ENCODE measurements at places on chromosomes 6 and 20.

- no peak for DNase-seq
These were observed 12.1 kb downstream of the DEFB123 start for GRCh38 chr20:31452575-31452974.

DNA sequence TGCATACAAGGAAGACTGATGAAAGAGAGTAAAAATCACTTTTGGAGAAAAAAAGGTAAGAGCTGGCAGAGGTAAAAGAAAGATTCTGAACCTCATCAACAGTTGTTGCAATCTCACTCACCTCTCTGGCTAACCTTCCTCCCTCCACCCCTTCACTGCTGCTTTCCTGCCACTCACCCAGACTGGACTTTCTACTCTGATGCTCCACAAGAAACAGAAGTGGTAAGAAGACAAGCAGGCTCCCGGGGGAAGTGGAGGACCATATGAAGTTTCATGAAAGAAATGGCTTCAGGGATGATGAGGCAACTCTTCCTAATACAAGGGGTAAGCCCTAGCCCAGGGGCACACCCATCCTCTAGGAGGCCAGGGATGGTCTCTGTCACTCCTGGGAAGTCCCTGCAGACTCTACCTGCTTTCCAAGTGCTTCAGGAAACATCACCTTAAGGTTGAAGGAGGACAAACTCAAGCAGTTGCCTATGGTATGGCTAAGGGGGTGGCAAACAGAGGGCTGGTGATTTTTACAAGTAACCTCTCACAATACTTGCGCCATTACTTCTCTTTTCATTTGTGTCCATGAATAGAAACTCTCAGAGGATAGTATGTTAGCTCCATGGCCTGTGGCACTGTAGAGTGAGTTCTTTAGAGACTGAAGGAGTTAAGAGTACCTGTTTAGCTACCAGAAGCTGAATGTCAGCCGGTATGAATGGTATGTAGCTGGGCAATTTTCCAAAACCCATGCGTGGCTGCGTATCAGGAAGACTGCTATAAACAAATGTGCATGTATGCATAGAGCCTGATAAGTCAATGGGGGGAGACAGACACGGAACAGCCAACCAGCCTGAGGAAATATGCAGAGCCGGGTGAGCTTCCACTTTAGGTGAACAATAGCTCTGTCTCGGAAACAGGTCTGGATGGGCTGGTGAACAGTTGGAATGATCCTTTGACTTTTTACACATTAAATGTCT, 112.0 kb downstream of the BACH2 start:
- no peak for DNase-seq

DNA sequence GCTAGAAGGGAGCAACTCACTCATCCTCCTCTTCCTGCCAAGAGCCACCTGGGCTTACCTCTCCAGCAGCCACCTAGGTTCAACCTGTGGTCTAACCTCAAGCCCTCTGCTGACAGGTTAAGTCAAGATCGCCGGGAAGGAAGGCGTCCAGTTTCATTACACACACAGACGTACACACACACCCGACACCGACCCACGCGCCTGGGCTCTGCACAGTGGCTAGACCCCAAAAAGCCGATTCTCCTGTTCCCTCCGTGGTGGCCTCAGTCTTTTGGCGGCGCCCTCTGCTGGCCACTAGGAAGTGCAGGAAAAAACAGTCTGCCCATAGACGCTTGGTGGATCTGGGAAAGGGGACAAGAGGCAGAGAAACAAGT, 52.8 kb downstream of the MRPL14 start:
- DNase-seq = peak; percentile 100

- DNase-seq = no peak
These were observed 621.1 kb upstream of the ADGRB3 start for GRCh38 chr6:68013780-68014515.

DNA sequence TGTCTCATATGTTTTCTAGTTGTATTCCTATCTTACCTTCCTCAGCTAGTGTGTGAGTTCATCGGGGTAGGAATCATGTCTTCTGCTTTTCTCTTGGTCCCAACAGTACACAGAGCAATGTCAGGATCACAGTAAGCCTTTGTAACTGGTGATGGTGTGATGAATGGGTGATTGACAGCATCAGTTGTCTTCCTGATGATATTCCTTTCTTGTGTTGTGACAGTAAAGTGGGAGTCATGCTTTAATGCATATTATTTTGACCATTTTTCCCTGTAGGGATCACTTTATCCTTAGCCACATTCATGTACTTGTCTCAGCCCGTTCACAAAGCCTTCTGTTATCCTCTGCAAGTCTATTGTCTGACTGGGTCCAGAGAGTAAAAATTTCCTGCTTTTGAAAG, 501.7 kb downstream of the UTRN start:
- no peak for DNase-seq

DNA sequence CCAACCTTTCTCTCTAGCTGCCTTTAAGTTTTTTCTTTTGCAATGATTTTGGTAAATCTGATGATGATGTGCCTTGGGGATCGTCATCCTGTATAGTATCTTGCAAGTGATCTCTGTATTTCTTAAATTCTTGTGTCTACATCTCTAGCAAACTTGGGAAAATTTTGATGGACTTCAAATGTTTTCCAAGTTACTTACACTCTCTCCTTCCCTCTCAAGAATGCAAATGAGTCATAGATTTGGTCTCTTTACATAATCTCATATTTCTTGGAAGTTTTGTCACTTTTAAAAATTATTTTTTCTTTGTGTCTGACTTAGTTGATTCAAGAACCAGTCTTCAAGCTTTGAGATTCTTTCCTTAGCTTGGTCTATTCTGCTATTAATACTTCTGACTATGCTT, 176.4 kb downstream of the TBC1D32 start:
- no peak for DNase-seq

- DNase-seq = peak; percentile 39
These were observed 6.6 kb downstream of the SLC52A3 start for GRCh38 chr20:761418-762381.

DNA sequence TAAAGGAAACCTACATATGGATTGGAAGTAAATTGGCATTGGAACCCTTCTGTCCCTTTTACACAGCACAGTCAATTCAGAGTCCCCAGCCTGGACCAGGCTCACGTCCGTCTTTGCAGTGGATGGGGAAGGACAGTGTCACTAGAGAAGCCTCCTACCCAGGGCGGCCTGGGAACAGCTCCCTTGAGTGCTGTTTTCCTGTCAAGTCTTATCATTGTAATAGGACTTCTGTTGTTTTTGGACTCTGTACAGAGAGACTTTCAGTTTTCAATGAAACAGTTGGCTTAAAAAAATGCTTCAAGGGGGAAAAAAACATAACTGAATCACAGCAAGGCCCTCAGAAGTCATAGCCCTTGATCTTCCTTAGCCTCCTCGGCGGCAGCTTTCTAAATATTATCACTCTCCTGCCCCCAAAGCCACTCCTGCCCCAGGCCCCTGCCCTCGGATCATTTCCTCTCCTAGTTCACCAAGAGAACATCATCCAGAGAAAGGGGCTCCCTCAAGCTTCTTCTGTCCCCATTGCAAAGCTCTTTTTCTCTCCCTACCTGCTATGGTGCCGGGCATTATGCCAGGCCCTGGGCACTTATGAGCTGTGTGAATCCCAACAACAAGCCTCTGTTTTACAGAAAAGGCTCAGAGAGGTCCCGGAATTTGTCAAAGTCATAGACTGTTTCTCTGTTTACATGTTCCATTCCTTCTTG, 37.8 kb upstream of the CNKSR3 start:
- no peak for DNase-seq

GRCh38 chr20:56735084-56735642, 106.1 kb downstream of the TFAP2C start:
- no peak for DNase-seq

DNA sequence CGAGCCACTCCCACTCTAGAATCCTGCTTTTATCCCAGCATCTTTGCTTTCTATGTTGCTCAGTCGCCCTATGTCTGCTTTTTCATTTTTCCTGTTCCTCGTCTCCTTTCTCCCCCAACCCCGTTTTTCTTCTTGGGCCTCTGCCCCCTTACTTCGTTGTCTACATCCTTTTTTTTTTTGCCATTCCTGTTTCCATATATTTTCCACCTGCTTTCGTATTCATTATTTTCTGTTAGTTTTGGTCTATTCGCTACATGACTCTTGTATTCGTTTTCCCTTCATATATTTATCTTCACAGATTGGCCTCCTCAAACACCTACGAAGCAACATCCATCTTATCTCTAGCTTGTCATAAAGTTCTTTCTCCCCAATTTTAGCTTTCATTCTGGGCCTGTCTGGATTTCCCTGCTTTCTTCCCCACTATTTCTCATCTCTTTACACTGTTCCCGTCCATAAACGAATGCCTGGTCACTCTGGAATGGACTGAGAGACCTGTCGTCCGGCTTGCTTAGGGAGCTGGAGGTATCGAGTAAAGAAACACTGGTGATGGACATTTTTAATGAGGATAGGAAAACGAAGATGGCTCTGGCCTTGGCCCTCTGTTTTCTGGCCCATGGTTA, 915 bp downstream of the PRRC2A start:
- DNase-seq = no peak

GRCh38 chr20:39268491-39268951, 306.4 kb downstream of the DHX35 start:
- no peak for DNase-seq

- DNase-seq = no peak
These were observed 49.2 kb upstream of the ALDH8A1 start for GRCh38 chr6:134999107-134999506.

DNA sequence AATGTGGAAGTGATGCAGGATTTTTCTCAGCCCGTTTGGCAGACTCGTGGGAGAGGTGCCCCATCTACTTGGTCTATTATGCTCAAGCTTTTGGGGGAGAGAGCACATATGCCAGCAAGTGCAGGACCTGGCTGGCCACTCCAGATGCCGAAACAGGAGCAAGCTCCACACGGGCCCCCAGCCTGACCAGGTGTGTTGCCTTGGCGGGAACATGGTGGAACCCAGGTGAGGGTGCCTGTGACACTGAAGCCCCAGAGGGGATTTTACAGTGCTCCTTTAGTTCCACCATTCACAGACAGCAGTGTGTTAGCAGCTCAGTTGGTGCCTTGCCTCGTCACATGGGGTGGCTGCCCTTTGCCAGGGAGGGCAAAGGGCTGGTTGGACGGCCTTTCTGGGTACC, 798.9 kb downstream of the EYS start:
- no peak for DNase-seq

- no peak for DNase-seq
These were observed 20.6 kb downstream of the FOXC1 start for GRCh38 chr6:1630212-1630770.

GRCh38 chr6:110619275-110619908, 143.0 kb upstream of the SLC22A16 start:
- no peak for DNase-seq
